Hepatocyte (in vitro differentiated cells): ENCODE measurements at places on chromosomes 13 and 19. TPM values are rescaled to one million over a fixed set of nuclear protein-coding genes. Genes with fewer than 3 reads are reported as not detected.

Gene WDR88
- not detected in 2 replicates for total RNA-seq

Gene LRRC4B
- total RNA-seq: 6.0 and 7.7 TPM in 2 replicates

Gene ITGBL1
- total RNA-seq: 0.33 TPM in 1 of 2 replicates, not detected in the other

- DNase-seq: no peak
These were observed 2.6 kb downstream of the KCNRG start for GRCh38 chr13:50017819-50018218.

DNA sequence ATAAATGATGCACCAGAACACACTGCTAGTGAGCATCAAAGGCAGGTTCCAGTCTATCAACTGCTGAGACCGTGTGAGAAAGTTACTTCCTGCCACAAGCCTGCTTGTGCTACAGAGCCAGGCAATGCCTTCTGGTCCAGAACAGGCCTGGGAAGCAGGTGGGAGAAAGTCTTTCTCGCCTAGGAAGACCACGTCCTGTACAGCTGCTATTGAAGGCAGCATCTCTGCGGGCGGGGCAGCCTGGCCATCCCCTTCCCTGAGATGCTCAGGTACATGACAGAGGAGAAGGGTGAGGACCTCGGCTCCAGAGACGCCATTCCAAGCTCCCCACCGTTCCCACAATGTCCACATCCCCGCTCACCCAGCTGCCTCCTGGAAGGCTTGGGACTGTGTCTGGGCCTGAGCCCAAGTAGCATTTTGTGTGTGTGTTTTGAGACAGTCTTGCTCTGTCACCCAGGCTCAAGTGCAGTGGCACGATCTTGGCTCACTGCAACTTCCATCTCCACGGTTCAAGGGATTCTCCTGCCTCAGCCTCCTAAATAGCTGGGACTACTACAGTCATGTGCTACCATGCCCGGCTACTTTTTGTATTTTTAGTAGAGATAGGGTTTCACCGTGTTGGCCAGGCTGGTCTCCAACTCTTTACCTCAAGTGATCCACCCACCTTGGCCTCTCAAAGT, 3.4 kb downstream of the RFX1 start:
- DNase-seq: no peak
